ENCODE measurements at places on chromosomes 2 and 18. TPM values are rescaled to one million over a fixed set of nuclear protein-coding genes. Genes with fewer than 3 reads are reported as not detected.

The SP140 gene
- total RNA-seq = 0.47 TPM

The COX7A2L gene
- total RNA-seq = 105 TPM

The ANO7 gene
- 1.9 TPM for total RNA-seq

The NBEAL1 gene
- 17.3 TPM for total RNA-seq

The ERICH2 gene
- 0.93 TPM for total RNA-seq

The CLIP4 gene
- 47.5 TPM for total RNA-seq

The ZBTB7C gene
- 2.3 TPM for total RNA-seq

Measured in heart left ventricle (tissue), 16 donors.